ENCODE measurements at places on chromosomes 4 and X. TPM values are rescaled to one million over a fixed set of nuclear protein-coding genes. Genes with fewer than 3 reads are reported as not detected.

DNA sequence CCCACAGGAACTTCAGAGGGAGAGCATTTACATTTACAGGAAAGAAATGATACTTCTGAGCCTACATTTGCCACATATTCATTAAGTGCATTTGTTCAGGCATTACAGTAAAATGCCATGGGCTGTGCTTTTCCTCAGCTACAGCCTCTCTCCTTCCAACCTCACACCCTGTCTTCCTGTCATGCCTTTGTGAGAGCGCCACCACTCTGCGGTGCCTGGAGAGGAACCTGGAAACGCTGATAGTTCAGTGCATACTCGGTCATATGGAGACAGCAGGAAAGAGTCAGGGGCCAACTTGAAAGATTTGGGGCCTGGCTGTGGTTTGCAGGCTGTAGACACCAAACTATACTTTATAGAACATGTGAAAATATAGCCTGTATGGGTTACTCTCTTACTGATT lies 40.5 kb downstream of the NFKB1 start:
- DNase-seq: no peak

- no peak for DNase-seq
Observed at GRCh38 chr4:73682508-73682907, 57.9 kb upstream of the CXCL8 start.

- no peak for DNase-seq
Observed at GRCh38 chr4:160019936-160020335, 917.1 kb downstream of the RAPGEF2 start.

DNA sequence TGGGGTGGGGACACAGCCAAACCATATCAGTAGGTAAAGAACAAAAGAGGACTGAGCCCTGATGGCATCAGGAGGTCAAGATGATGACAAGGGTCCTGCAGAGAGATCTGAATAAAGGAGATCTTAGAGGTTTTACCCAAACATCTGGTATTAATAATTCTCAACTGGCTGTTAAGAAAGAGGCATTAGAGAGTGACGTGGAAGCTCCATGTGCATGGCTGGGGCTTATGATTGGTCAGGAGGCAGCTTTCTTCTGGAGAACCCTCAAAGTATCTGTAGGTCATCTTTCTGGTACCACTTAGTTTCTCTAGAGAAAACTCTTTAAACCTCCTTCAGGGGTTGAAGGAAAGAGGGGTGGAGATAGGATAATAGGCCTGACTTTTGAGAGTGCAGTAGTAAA lies 18.7 kb downstream of the MGST2 start:
- DNase-seq: no peak

The GPC4 gene
- 98.8 TPM for polyA plus RNA-seq

The RXFP1 gene
- 0.19 TPM for polyA plus RNA-seq

The SLC34A2 gene
- polyA plus RNA-seq: 0.37 TPM

The DGAT2L6 gene
- not detected for polyA plus RNA-seq

The SSX3 gene
- not detected for polyA plus RNA-seq

Data from hindlimb muscle (tissue), 1 donor.